ENCODE measurements at places on chromosomes 4 and X.

GRCh38 chr4:137576446-137576845 is 44.2 kb upstream of the PCDH18 start:
- DNase-seq = no peak

DNA sequence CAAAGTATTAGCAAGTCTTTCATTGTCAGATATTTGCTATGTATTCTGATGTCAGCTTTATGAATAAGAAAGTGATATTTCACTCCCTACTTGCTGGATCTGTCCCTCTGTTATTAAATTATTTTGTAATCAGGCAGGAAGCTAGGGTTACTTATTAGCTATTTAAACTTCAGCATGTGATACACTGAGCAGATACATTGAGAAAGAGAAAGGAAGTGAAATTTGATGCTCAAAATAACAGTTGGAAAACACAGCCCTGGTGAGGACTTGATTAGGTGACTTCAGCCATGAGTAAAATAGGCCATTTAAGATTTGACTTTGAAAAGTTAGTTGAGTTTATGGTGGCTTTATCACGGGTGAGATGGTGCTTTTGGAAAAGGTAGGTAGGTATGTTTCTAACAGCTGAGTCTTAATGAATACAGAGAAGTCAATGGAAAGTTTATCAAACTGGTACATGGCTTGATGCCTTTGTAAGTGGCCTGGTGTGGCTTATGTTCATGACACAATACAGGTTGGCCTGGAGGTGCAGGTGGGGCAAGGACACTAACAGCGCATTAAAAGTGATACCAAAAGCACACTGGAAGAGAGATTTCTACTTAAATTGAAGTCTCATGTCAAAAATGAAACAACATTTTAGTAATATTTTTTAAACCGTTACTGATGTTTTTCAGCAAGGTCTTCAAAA is 321.2 kb upstream of the SPOCK3 start:
- DNase-seq = no peak

- DNase-seq = no peak
These were observed 17.9 kb downstream of the ATP8A1 start for GRCh38 chr4:42638993-42639392.

DNA sequence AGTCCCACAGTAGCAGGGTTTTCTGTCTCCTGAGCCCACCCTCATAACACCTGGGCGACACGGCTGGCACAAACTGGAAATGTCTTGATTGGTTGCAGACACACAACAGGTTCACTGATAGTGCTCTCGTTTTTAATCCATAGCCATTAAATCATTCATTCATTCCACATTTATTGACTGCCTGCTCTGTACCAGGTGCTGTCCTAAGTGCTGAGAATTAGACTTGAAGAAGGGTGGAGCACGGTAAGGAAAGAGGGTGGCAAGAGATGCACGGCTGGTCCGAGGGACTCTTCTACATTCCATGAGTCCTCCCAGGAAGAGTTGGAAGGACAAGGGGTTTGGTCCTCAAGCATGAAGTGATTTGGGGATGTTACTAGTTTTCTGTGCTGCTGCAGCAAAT is 100.0 kb downstream of the RELL1 start:
- no peak for DNase-seq

- no peak for DNase-seq
These were observed at the start of gene LGI2 for GRCh38 chr4:25030277-25031076. Gene LGI2 (minus strand): TSS chr4:25030946. CDS start chr4:25030693, 253 bp downstream.

GRCh38 chr4:101956068-101956825 is 165.7 kb downstream of the BANK1 start:
- no peak for DNase-seq

GRCh38 chr4:123120473-123120872 is 198.1 kb upstream of the NUDT6 start:
- DNase-seq = no peak

DNA sequence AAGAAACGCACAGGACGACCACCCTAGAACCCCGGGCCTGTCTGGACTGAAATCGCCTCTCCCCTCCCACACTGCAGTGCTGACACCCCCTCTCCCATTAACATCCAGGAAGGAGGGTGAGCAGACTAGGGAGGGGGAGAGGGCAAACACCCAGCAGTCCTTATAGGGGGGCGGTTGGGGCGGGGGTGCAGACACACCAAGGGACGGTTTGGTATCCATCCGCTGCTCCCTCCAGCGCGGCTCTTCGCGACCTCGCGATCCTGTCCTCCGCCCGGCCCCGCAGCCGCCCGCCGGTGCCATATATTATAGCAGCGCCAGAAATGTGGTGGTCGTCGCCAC is 411 bp upstream of the GPRASP1 start:
- no peak for DNase-seq

GRCh38 chr4:78584863-78585547 is 33.4 kb downstream of the ANXA3 start:
- DNase-seq = no peak

DNA sequence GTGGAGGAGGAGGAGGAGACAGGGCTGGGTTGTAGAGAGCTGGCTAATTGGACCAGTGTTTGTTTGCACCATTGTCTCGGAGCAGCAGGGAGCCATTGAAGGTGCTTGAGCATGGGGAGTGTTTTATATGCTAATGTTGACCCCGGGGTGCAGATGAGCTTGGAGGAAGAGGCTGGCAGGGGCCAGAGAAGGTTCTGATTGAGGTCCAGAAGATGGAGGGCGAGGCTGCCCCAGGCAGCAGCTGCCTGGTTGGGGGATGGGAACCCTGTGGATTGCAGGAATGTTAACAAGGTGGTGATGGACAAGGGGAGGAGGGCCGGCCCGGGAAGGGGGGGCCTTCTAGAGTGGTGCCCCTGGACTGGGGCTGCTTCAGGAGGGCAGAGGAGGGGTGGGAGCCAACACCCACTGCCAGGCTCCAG is 18.0 kb downstream of the DOK7 start:
- DNase-seq = no peak

DNA sequence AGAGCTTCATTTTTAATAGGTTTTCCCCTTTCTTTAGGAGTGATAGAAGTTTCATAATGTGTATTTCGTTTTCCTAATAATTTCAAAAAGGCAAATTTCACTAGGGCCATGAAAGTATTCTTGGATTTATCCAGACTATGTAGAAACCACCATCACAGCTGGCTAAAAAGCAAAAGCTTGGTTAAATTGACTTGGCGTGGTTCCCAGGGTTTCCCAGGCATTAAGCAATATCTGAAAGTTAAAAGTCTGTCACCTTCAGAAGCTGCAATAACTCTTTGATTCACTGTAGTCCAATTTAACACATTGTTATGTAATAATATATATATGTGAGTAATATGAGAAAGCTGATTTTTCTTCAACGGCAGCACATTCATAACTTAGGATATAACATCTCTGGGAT is 38.3 kb downstream of the NDNF start:
- no peak for DNase-seq

DNA sequence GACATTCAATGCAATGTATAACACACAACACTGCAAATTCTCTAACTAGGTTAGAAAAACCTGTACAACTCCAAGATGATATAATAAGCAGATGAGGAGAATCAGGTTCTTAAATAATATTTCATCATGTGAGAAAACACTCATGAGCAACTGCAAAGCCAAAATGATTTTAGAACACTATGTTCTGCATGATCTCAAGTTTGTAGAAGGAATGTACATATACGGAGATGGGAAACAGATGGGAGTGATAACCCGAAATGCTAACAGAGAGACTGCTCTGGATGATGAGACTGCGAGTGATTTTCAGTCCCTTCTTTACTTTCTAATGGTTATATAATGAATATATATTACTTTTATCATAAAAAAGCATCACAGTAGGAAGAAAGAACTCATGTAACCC is 80.9 kb downstream of the PCYT1B start:
- DNase-seq = no peak

DNA sequence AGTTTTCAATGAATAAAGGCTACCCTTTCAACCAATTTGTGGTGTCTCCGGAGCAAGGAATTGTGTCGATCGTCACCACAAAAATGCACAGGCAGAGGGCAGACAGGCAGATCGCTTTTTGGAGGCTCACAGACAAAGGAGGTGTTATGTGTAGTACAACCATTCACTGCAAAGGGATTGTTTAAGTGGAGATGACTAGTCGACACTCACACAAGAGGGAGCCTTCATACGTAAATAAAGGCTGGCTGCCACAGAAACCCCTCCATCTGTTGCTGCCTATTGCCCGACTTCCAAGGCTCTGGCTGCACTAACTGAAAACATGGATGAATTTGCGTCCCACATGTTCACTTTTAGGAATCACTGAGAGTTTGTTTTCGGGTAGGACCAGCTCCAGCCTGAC is 281.1 kb downstream of the NKX6-1 start:
- no peak for DNase-seq

DNA sequence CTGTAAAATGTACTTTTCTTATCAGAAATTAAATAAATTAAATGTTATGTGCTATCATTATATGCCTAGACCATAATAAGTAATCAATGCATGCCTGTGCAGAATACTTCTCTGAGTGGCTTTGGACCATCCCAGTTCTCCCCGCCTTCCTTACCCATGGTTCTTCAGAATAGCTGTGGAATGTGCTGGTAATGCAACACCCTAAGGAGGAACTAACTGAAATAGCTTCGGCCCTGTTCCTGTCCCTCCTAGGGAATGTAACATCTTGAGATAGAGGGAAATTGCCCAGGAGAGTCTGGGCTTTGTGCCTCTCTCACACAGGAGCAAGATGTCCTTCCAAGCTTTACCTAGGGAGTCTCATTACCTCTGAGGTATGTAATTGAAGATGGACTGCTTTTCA is 693.6 kb upstream of the HS3ST1 start:
- DNase-seq = no peak

All from stimulated activated CD4-positive, alpha-beta T cell treated with anti-CD3 and anti-CD28 coated beads, Interleukin-1b, Interleukin-23, amount 100 ng/mL, for 1 hour (primary cell).